ENCODE measurements at places on chromosomes 5 and 9. TPM values are rescaled to one million over a fixed set of nuclear protein-coding genes. Genes with fewer than 3 reads are reported as not detected.
A peak's percentile ranks its signal among the peaks of the same experiment; 100 is the strongest.

FREM1 gene
- not detected for total RNA-seq

FCHSD1 gene
- 14.2 TPM for total RNA-seq

RNF14 gene
- total RNA-seq = 49.8 TPM

CATSPER3 gene
- total RNA-seq = under 0.01 TPM

- DNase-seq = no peak
Observed at GRCh38 chr5:5521029-5521428, 98.6 kb downstream of the ICE1 start.

GRCh38 chr9:8115570-8115969, 316.0 kb upstream of the DMAC1 start:
- no peak for DNase-seq

GRCh38 chr5:154583671-154584177, 105.7 kb upstream of the HAND1 start:
- no peak for DNase-seq

DNA sequence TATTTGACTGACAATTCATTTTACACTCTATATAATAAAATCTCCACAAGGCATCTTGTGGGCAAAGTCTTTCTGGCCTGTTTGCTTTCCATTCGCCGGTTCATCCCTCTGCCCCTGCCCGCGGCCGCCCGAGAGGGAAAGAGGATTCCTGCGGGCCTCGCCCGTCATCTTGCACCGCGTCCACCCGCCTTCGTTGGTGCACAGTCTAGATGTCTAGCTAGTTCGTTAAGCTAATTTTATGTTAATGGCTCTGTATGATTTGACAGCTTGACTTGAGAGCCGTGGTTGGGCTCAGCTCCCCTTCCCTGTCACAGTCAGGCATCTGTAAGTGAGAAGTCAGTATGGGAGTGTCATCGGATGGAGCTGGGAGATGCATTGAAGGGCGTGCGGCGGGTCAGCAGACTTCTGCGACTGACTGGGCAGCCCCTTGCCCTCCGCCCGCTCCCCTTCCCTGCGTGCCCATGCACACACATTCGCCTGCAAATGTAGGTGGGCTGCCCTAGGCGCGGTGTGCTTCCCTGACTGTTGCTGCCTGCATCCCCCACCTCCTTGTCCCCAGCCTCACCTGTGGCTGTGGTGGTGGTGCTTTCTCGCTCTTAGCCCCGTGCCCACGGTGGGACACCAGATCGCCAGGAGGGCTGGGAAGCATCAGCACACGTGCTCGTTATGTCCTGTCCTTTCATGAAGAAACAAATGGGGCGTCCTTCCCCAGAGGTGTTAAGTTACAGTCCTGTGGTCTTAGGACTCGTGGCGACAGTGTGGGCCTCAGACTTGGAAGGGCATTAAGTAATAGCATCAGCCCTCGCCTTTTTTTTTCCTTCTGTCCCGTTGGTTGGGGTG, 25.9 kb upstream of the PRDM12 start:
- DNase-seq = no peak

DNA sequence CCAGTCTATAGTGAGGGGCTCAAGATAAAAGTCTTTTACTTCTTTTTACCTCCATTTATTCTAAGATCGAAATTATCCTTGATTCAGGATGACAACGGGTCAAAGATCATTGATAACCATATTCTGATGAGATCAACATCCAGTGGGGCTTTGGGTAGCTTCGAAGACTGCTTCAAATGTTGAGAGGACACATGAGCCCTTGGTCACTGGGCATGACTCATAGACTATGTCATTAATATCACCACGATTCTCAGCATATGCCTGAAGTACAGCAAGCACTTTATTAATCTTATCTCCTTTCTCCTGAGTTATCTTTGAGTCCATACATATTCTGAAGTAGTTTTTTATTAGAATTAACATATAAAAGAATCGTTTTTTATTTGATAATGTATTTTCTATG, 117.1 kb upstream of the DAB2 start:
- no peak for DNase-seq

DNA sequence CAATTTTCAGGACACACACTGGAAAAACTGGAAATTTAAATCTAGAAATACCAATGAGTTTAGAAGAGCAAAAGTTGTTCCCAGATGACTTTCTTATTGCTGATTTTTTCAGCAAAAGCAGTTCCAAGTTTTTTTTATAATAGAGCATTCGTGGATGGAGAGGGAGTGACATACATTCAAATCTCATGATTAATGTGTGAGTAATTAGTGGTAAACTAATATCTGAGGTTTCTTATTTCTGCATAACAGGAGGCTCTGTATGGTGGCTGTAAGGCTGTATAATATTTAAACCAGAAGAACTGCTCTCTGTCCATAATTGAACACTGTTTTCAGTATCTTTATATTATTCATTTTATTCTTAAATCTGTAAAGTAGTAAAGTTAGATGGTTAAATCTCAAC, 25.8 kb downstream of the LYSMD3 start:
- peak; percentile 78 for DNase-seq

- no peak for DNase-seq
Observed at GRCh38 chr5:56460681-56461191, 227.6 kb upstream of the ANKRD55 start.

- peak; percentile 31 for DNase-seq
Observed at GRCh38 chr9:125948887-125949596, 201.9 kb downstream of the PBX3 start.

All from bronchial epithelial cell (primary cell).